ENCODE measurements at places on chromosomes 16 and 17. TPM values are rescaled to one million over a fixed set of nuclear protein-coding genes. Genes with fewer than 3 reads are reported as not detected.

GRCh38 chr16:19346335-19346922, 60.9 kb downstream of the CLEC19A start:
- H3K27me3 ChIP-seq, result no peaks in the 10 kb centered on the region
- no peaks in the 10 kb centered on the region for H3K4me1 ChIP-seq
- H3K4me3 ChIP-seq, result no peak overlapping the region
- no peak overlapping the region for H3K27ac ChIP-seq
- DNase-seq, result no peak

Gene CMTM2
- not detected for total RNA-seq

GRCh38 chr17:10776381-10776780, 27.5 kb downstream of the TMEM238L start:
- H3K27me3 ChIP-seq, result no peaks in the 10 kb centered on the region
- H3K4me3 ChIP-seq, result no peak overlapping the region
- no peak overlapping the region for H3K27ac ChIP-seq

Gene PTX4
- total RNA-seq, result not detected

Gene FOXO3B
- 11.5 TPM for total RNA-seq

GRCh38 chr17:43094129-43094835, 30.9 kb downstream of the BRCA1 start:
- DNase-seq, result peak; percentile 86
- H3K4me3 ChIP-seq, result peak overlapping the region; percentile 15
- H3K27ac ChIP-seq, result peak overlapping the region; percentile 75
- peaks cover 27% of the 10 kb centered on the region for H3K4me1 ChIP-seq

Gene TMEM100
- total RNA-seq, result 0.76 TPM

DNA sequence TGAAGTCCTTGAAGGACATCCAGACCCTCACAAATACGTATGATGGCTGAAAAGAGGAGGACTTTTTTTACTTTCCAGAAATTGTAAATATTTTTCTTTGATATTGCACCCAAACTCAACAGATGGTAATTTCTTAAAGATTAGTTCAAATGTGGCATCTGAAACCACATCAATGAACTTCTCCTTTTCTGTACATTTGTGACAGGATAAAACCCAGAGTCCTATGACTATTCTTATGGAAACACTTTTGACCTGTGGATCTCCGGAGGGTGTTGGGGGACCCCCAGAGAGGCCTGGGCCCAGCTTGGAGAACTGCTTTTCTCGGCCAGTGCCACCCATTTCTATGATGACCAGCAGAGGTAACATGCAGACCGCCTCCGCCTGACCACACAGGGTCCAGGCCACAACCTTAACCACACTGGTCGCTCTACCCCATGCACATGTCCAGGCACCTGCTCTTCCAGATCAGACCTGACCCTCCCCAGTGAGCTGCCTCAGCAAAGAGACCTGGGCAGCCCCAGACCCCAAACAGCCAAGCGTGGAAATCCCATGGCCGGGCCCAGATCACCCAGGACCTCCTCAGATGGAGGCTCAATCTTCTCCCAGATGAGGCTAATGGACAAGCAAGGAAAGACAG, 22.7 kb downstream of the RPH3AL start:
- no peaks in the 10 kb centered on the region for H3K27me3 ChIP-seq
- DNase-seq, result no peak
- H3K36me3 ChIP-seq, result no peaks in the 10 kb centered on the region
- H3K4me3 ChIP-seq, result no peak overlapping the region
- no peaks in the 10 kb centered on the region for H3K4me1 ChIP-seq
- no peak overlapping the region for H3K27ac ChIP-seq

GRCh38 chr16:84517366-84517765, 12.9 kb upstream of the MEAK7 start:
- no peak overlapping the region for H3K4me3 ChIP-seq
- no peak overlapping the region for H3K27ac ChIP-seq
- H3K4me1 ChIP-seq, result peaks cover 13% of the 10 kb centered on the region
- H3K36me3 ChIP-seq, result no peaks in the 10 kb centered on the region
- no peaks in the 10 kb centered on the region for H3K27me3 ChIP-seq

DNA sequence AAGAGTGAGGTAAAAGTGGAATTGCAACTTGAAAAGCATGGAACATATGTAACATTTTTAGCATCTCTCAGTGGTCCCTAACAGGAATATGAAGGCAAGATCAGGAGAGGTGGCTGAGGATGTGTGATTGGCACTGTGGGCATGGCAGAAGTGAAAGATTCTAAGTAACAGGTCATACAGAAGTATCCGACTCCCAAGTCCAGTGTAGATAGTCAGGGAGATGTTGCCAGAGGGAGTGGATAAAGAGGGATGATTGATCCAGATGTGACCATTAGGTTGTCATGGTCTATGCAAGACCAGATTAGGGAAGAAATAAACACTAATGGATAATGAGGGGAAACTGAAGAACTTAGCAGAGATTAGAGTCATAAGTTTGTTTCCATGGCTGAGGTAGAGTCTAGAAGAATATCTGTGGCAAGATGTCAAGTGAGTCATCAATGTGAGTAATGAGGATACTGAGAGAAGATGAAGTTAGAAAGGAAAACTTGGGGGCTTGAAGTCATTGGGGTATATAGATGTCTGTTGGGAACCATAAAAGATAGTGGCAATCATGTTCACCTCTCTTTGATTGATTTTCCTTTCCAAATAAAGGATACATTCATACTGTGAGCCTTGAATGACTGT, 23.9 kb upstream of the CAPNS2 start:
- DNase-seq, result peak; percentile 87
- H3K4me1 ChIP-seq, result peaks cover 33% of the 10 kb centered on the region
- no peaks in the 10 kb centered on the region for H3K27me3 ChIP-seq
- peak overlapping the region; percentile 42 for H3K27ac ChIP-seq
- H3K36me3 ChIP-seq, result no peaks in the 10 kb centered on the region
- no peak overlapping the region for H3K4me3 ChIP-seq

DNA sequence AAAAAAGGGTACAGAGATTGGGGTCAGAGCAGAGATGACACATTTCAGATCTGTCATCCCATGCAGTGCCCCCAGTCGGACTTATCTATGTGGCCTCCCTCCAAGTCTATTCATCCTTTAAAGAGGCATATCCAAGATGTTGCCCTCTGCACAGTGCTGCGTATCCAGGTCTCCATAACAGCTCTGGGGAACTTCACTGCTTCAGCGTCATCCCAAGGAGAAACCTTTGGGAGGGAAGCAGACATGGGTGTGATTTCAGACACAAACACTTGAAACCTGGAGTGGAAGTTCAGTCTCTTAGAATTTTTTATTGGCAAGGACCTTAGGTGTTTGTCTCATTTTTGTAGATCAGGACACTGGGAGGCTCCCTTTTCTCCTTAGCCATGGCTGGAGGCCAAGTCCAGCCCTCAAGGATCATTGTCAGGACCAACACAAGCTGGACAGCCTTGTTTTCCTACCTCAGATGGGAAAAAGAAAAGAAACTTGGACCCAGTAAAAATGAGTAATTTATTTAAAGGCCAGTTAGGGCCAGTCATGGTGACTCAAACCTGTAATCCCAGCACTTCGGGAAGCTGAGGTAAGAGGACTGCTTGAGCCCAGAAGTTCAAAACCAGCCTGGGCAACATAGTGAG, 23.9 kb upstream of the NLK start:
- H3K36me3 ChIP-seq, result no peaks in the 10 kb centered on the region
- peak; percentile 47 for DNase-seq
- no peaks in the 10 kb centered on the region for H3K4me1 ChIP-seq
- no peak overlapping the region for H3K4me3 ChIP-seq
- H3K27me3 ChIP-seq, result no peaks in the 10 kb centered on the region

- DNase-seq, result peak; percentile 17
- no peaks in the 10 kb centered on the region for H3K4me1 ChIP-seq
- H3K27ac ChIP-seq, result no peak overlapping the region
- no peak overlapping the region for H3K4me3 ChIP-seq
- H3K36me3 ChIP-seq, result no peaks in the 10 kb centered on the region
- H3K27me3 ChIP-seq, result no peaks in the 10 kb centered on the region
Observed at GRCh38 chr17:39965017-39965699, 2.4 kb downstream of the GSDMA start.

Gene SPAG7
- total RNA-seq, result 43.1 TPM

- no peaks in the 10 kb centered on the region for H3K27me3 ChIP-seq
- H3K4me3 ChIP-seq, result peak within 1 kb of the TSS; percentile 74
- H3K4me1 ChIP-seq, result peaks cover 22% of the 10 kb centered on the region
- peak within 1 kb of the TSS; percentile 88 for H3K27ac ChIP-seq
Observed at GRCh38 chr17:28728364-28729200, at the start of gene NEK8. Gene NEK8, plus strand, starts transcription at chr17:28728788. Its CDS starts 26 bp downstream, at chr17:28728814.

Gene HS3ST6
- not detected for total RNA-seq

DNA sequence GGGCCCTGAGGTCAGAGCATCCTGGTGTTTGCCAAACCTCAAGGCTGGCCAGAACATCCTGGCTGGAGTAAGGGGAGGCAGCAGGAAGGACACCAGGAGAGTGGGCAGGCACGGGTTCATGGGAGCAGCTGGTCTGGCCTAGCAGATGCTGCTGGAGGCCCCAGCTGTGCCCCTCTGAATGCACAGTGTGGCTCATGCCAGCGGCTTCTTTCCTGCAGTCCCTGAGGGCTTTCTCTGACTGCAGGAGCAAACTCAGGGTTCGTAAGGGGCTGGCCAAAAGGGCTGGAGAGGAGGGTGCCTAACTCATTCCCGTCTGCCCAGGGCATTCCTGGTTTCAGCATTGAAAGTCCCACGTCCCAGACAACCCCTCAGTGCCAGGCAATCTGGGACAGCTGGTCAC, 78.7 kb downstream of the ZDHHC7 start:
- peaks cover 30% of the 10 kb centered on the region for H3K4me1 ChIP-seq
- no peak overlapping the region for H3K4me3 ChIP-seq
- H3K36me3 ChIP-seq, result no peaks in the 10 kb centered on the region
- H3K27ac ChIP-seq, result no peak overlapping the region
- no peaks in the 10 kb centered on the region for H3K27me3 ChIP-seq
- DNase-seq, result no peak

GRCh38 chr17:8126491-8127066, 2.7 kb upstream of the HES7 start:
- peak overlapping the region; percentile 75 for H3K4me3 ChIP-seq
- H3K36me3 ChIP-seq, result no peaks in the 10 kb centered on the region
- peak overlapping the region; percentile 3 for H3K27ac ChIP-seq
- H3K27me3 ChIP-seq, result no peaks in the 10 kb centered on the region

- DNase-seq, result no peak
- H3K4me1 ChIP-seq, result no peaks in the 10 kb centered on the region
- H3K27ac ChIP-seq, result no peak overlapping the region
- H3K27me3 ChIP-seq, result peaks cover 21% of the 10 kb centered on the region
Observed at GRCh38 chr17:16934133-16934795, 37.7 kb downstream of the TNFRSF13B start.

GRCh38 chr17:8002721-8003593, 542 bp downstream of the GUCY2D start:
- peak; percentile 41 for DNase-seq
- no peaks in the 10 kb centered on the region for H3K4me1 ChIP-seq
- H3K36me3 ChIP-seq, result no peaks in the 10 kb centered on the region
- no peak overlapping the region for H3K27ac ChIP-seq
- H3K4me3 ChIP-seq, result no peak overlapping the region

DNA sequence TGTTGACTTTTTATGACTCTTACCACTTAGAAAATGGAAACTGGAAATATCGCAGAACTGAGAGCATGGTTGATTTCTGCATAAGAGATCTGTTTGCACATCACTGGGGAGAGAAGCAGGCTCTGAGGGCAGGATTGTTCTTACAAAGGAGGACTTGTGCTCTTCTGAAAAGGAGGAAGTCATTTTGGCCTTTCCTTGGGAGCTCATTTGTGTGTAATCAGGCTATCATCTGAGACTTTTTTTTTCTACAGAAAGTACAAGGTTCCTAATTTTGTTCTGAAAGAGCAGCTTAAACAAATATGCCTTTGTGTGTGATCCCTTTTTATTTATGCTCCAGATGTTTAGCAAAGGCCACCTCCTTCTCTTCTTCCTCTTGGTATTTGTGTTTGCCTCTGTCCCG, 145.7 kb upstream of the CACNG5 start:
- no peaks in the 10 kb centered on the region for H3K27me3 ChIP-seq
- H3K4me1 ChIP-seq, result peaks cover 8% of the 10 kb centered on the region
- DNase-seq, result no peak
- H3K4me3 ChIP-seq, result no peak overlapping the region

Gene TMEM256
- total RNA-seq, result 59.3 TPM

GRCh38 chr17:82384051-82384729, 12.6 kb downstream of the UTS2R start:
- DNase-seq, result no peak
- H3K27ac ChIP-seq, result no peak overlapping the region
- no peaks in the 10 kb centered on the region for H3K36me3 ChIP-seq

All from GM23248 (cell line).